Stimulated activated CD8-positive, alpha-beta memory T cell treated with anti-CD3 and anti-CD28 coated beads, Interleukin-4, amount 100 ng/mL, for 1 hour (primary cell): ENCODE measurements at places on chromosomes 16 and 17.
A peak's percentile ranks its signal among the peaks of the same experiment; 100 is the strongest.

DNA sequence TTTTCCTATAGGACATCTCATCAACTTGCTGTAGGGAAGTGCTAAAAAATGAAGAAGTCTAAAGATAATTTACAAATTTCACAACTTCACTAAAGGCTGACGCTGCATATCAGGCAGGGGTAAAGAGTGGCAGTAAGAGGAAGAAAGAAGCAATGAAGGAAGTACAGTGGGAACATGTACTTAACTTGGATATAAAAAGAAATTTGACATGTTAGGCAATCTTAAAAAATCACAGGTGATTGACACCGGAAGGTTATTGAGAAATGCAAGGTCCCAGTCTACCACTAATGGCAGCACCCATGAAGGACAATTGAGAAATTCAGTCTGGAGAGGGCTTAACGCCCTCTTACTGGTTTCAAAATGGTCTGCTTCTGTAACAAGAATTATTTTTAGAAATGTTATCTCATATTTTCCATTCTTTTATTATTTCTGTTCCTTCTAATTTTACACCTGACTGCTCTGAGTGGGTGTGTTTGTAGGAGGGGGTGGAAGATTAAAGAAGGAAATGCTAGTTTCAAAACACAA, 358.1 kb downstream of the KCNJ2 start:
- DNase-seq: no peak

DNA sequence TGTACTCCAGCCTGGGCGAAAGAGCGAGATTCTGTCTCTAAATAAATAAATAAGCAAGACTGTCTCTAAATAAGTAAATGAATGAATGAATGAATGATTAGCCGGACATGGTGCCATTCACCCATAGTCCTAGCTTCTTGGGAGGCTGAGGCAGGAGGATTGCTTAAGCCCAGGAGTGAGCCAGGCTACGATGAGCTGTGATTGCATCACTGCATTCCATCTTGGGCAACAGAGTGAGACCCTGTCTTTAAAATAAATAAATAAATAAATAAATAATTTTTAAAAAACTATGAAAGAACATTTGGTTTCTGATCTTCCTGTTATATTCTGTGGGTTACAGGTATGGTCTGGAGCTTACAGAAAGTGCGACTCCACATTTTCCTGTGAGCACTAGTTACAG, 65.0 kb downstream of the C17orf58 start:
- no peak for DNase-seq

DNA sequence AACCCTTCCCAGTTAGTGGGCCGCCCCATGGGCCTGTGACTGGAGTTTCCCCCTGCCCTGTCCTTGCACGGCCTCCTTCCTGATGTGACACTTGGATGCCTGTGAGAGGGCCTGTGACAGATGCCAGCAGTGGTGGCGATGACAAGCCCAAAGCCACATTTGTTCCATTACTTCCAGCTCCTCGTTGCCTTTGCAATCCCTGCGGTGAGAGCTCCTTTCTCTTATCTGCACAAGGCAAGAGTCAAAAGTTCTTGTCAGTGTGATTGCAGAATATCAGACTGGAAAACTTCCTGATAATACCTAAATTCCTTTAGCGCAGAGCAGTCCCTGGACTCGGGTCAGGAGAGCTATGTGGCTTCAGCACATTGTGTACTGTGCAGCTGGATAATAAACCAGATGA, 54.4 kb upstream of the ARHGAP44 start:
- DNase-seq: no peak

GRCh38 chr17:28173031-28173561, 130.6 kb downstream of the NLK start:
- no peak for DNase-seq

GRCh38 chr16:16073891-16074881, 124.8 kb downstream of the ABCC1 start:
- no peak for DNase-seq

DNA sequence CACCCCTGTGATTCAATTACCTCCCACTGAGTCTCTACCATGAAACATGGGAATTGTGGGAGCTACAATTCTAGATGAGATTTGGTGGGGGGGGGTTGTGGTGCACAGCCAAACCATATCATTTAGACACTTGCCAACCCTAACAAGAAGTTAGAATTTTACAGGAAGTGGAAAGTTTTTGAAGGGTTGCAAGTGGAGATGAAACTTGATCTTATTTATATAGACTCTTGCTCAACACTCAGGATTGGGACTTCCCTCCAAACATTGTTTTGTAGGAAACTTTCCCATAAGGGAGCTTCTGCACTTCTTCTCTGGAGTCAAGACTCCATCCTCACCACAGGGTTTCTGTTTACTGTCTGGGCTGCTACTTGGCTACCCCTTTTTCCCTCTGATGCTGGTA, 266.7 kb upstream of the CDH11 start:
- DNase-seq: no peak

DNA sequence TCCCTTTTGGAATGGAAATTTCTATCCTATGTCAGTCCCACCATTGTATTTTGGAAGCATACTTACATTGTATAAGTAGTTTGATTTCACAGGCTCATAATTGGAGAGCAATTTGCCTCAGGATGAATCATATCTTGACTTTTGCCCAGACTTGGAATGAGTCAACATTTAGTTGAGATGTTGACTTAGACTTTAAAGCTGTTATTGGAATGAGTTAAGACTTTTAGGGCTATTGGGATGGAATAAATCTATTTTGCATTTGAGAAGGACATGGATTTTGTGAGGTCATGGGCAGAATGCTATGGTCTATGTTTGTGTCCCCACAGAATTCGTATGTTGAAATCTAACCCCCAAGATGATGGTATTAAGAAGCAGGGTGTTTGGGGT, 12.2 kb upstream of the ZNF594 start:
- DNase-seq: no peak

DNA sequence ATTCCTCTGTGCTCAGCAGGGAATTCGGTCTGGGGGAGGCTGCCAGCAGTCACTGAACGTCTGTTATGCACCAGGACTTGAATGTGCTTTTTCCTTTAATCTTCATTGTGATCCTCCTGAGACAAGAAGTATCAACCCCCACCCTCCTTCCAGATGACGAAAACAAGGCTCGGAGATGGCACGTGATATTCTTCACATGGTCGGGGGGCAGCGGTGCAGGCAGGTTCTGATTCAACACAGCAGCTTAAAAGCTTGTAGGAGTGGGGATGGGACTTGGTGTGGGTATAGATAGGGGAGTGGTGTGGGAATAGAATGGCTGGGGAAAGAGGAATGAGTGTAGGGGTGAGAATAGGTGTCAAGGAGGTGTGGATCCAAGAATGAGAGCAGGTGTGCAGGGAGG, 6.4 kb downstream of the NECAB2 start:
- DNase-seq: no peak

GRCh38 chr16:29310852-29311314, 95.6 kb downstream of the NPIPB11 start:
- no peak for DNase-seq

- DNase-seq: no peak
Measured at GRCh38 chr16:82924075-82924854, 297.5 kb downstream of the CDH13 start.

GRCh38 chr17:50816771-50817751, 18.3 kb upstream of the WFIKKN2 start:
- no peak for DNase-seq

GRCh38 chr17:79777120-79777893, 641 bp upstream of the CBX2 start:
- DNase-seq: no peak

- no peak for DNase-seq
Measured at GRCh38 chr17:5800646-5801045, 216.3 kb upstream of the NLRP1 start.

DNA sequence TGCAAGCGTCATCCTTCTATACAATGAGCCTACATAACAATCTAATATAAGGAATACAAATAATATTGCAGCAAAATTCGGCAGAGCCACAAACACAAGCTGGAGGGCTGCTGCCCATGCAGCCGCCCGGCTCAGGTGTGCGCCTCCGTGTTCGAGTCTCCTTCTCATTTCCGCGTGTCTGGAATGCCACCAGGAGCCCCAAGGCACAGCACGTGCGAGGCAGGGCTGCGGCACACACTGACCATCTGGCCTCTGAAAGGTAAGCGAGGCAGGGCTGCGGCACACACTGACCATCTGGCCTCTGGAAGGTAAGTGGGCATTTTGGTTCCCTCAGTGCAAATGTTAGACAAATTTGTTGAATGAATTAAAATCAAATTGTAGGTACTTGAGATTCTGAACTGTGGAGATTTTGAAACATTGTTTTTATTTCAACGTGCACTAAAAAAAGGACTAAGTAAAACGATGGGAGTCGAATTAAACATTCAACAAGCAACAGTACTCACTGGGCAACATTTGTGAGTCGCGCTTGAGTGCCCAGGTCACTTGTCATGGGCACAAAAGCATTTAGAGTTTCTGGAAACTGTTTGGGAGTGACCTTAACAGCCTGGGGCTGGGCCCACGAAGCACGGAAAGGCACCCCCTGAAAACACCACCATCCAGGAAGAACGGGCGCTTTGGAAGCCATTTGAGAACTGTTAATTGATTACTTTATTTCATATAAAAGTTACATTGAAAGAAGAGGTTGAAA, 37.4 kb downstream of the ZDHHC7 start:
- DNase-seq: no peak

DNA sequence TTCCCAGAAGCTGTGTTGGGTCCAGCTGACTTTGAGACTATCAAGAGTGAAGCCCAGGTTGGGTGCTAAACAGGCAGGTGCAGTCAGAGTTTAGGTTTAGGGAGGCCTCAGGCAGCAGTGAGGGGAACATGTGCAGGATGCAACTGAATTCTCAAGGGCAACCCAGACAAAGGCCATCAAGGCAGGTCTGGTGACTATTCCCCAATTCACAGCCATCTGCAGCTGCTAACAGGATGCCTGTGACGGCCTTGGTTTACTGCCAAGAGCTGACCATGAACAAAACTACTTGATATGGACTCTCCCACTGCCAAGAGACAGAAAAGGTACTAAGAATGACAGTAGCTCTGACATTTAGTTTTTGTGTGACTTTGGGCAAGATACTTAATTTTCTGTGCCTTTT, 45.2 kb upstream of the BCAR1 start:
- no peak for DNase-seq

- DNase-seq: no peak
Measured at GRCh38 chr17:76421044-76421407, 31.9 kb downstream of the UBE2O start.

DNA sequence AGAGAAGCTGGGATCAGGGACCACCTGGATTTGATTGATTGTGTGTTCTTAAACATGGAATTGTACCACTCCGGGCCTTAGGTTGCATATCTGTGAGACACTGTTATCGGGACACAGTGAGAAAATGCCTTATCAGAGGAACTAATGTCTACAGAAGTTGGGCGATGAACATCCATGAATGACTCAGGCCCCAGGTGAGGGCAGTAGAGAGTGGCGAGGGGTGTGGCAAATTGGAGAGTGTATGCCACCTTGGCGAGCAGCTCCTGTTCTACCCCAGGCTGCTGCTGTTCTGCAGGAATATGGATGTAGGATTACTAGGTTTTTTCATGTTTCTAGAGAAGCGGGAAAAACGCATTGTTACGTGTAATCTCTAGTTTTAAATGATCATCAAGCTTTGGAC, 38.8 kb downstream of the CLEC16A start:
- no peak for DNase-seq

- no peak for DNase-seq
Measured at GRCh38 chr17:82406131-82406671, 11.9 kb upstream of the HEXD start.

DNA sequence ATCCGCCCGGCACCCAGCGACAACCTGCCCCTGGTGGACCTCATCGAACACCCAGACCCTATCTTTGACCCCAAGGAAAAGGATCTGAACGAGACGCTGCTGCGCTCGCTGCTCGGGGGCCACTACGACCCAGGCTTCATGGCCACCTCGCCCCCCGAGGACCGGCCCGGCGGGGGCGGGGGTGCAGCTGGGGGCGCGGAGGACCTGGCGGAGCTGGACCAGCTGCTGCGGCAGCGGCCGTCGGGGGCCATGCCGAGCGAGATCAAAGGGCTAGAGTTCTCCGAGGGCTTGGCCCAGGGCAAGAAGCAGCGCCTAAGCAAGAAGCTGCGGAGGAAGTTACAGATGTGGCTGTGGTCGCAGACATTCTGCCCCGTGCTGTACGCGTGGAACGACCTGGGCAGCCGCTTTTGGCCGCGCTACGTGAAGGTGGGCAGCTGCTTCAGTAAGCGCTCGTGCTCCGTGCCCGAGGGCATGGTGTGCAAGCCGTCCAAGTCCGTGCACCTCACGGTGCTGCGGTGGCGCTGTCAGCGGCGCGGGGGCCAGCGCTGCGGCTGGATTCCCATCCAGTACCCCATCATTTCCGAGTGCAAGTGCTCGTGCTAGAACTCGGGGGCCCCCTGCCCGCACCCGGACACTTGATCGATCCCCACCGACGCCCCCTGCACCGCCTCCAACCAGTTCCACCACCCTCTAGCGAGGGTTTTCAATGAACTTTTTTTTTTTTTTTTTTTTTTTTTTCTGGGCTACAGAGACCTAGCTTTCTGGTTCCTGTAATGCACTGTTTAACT, 1.0 kb downstream of the NOG start:
- no peak for DNase-seq

DNA sequence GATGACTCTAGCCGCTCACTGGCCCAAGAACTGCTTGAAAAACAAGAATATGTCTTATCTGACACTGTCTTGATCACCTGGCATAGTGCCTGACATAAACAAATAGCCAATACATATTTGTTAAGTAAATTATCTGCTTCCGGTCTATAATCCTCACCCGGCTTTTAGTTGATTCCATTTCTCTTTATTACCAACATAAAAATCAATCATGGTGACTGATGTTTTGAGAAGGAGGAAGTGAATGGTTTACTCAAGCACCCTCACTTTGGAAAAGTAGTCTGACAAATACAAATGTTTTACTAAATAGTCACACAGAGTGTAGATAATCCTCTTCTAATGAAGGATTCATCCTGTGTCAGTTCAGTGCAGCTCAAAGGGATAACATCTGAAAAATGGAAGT, 47.0 kb downstream of the SKAP1 start:
- DNase-seq: no peak

DNA sequence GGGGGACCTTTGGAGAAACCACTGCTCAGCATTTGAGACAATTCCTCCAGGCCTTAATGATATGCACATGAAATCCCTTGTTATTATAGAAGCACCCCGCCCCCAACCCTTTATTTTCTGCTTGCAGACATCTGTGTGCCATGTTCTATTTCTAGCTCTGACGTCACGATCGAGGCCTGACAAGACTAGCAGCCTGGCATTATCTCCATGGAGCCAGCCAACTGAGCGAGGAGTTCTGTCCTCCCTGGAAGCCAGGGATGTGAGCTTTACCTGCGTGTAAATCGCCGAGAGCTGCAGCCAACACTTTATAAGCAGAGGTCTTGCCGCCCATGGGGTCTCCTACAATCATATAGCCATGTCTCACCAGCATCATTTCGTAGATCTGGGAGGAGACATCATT, 116.9 kb downstream of the DNAH3 start:
- DNase-seq: no peak

- peak; percentile 7 for DNase-seq
Measured at GRCh38 chr17:33779234-33779591, 475.9 kb upstream of the CCL2 start.
